ENCODE measurements at places on chromosomes 3 and 15.
A peak's percentile ranks its signal among the peaks of the same experiment; 100 is the strongest.

DNA sequence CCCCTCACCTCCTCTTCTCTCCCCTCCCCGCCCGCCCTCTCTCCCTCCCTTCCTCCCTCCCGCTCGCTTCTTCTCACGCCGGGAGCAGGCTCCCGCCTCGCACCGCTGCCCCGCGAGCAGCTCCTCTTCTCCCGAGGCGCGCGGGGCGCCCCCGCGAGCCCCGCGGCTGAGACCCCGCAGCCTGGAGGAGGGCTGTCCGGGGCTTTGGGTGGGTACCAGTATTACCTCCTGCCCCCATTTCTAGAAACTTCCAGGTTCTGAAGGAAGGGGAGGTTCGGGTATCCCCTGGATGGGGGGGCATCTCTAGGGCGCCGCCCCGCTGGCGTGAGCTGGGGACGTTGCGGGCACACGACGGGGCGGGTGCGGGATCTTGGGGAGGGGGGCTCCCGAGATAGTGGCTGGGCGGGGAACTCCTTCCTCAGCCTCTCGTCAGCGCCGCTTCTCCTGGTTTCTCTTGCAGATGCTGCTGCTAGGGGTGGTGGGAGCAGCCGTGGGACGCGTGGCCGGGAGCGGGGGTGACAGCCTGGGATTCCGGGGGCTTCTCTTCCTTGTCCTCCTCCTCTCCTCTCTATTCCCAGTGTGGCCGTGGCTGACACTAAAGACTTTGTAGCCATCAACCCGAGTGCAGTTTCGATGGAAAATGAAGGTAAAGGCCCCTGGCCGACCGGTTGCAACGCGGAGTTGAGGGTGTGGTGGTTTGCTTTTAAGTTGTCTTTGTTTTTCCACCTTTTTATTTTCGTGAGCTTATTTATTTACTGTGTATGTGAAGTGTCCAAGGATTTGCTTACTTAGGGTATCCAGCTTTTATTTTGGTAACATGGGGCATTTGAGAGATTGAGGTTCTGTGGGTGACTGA lies 474 bp downstream of the ATP2C1 start:
- DNase-seq, result no peak

DNA sequence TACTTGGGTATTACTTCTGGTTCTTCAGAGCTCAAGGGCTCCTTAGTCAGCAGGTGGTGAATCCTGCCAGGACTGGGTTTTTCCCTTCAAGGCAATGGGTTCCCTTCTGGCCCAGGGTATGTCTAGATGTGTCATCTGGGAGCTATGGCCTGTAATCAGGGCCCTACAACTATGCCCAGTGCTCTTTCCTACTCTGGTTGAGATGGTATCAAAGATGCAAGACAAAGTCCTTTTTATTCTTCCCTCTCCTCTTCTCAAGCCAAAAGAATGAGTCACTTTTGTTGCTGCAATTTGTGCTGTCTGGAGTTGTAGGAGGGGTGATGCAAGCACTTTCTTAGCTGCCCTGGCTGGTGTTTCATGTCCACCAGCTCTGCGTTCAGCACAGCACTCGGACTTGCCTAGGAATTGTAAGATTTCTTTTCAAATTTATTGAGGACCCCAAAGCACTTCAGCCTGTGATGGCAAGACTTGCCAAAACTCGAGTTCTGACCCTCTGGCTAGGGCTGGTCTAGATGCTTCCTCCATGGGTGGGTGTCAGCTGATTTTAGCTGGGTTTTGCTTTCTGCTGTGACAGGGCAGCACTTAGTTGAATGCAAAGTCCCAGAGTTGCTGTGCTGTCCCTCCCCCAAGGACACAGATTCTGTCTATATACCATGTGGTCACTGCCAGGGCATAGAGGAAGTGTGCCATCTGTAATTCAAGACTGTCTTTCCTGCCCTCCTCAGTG lies 129.2 kb upstream of the CBLB start:
- DNase-seq, result peak; percentile 93

- DNase-seq, result peak; percentile 100
Observed at GRCh38 chr3:36993326-36994283, at the start of gene MLH1. TSS of gene MLH1 (plus strand) at chr3:36993518. CDS start at chr3:36993548, 30 bp downstream.

- peak; percentile 94 for DNase-seq
Observed at GRCh38 chr3:195102609-195103467, 168.1 kb downstream of the XXYLT1 start.

DNA sequence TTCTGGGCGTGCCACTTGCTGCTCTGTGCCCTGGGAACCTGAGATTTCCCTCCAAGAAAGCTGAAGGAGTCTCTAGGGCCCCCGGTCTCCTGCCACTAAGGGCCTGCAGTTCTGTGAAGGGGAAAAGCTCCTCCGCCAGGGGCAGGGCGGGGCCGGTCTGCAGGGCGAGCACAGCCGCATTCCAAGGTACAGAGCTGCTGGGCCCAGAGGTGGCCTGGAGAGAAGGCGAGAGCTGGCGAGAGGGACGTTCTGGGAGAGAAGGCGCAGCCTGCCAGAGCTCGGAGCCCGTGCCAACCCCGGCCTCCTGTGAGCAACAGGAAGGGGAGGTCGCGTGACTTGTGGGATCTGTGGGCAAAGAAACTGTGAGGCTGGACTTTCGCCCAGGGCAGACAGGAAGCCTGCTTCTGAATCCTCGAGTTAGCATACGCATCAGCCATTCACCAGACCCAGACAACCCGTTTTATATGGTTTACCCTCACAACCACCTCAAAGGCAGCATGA lies 500.4 kb downstream of the SHQ1 start:
- peak; percentile 91 for DNase-seq
